ENCODE measurements at places on chromosomes 1 and 21.

DNA sequence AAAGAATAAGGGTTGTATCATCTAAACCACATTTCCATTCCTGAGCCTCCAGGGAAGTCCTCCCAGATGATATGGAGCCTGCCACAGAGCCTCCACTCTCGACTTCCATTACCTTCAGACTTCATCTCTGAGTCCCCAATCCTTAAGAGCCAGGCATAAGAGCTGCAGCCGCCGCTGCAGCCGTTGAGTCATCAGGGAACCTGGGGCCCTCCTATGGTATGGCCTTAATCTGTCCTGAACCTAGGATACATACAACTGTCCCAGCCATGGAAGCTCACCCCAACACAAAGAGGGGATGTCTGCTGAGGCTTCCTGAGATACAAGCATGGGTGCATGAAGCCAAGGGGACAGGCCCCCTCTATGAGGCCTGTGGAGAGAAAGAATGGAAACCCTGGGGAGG is 16.3 kb downstream of the TAL1 start:
- DNase-seq: no peak

- no peak for DNase-seq
Measured at GRCh38 chr21:34959607-34960006, 89.5 kb downstream of the RUNX1 start.

- DNase-seq: no peak
Measured at GRCh38 chr1:244329591-244330317, 122.0 kb downstream of the ADSS2 start.

DNA sequence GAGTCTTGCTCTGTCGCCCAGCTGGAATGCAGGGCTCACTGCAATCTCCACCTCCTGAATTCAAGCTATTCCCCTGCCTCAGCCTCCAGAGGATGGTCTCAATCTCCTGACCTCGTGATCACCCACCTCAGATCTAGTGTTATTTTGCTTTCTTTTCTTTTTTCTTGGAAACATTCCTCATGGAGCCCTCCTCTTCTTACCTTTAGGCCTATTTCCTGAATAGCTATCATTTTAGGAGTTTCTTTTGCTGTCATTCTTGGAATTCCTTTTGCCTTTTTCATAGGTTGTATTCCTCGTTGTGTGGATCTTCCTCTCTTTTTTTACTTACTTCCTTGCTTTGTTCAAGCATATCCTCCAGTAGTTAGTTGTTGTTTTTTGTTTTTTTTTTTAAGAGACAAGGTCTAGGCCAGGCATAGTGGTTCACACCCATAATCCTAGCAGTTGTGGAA is 173.8 kb downstream of the RASAL2 start:
- DNase-seq: no peak

GRCh38 chr1:59455206-59455605 is 158.3 kb downstream of the FGGY start:
- no peak for DNase-seq

DNA sequence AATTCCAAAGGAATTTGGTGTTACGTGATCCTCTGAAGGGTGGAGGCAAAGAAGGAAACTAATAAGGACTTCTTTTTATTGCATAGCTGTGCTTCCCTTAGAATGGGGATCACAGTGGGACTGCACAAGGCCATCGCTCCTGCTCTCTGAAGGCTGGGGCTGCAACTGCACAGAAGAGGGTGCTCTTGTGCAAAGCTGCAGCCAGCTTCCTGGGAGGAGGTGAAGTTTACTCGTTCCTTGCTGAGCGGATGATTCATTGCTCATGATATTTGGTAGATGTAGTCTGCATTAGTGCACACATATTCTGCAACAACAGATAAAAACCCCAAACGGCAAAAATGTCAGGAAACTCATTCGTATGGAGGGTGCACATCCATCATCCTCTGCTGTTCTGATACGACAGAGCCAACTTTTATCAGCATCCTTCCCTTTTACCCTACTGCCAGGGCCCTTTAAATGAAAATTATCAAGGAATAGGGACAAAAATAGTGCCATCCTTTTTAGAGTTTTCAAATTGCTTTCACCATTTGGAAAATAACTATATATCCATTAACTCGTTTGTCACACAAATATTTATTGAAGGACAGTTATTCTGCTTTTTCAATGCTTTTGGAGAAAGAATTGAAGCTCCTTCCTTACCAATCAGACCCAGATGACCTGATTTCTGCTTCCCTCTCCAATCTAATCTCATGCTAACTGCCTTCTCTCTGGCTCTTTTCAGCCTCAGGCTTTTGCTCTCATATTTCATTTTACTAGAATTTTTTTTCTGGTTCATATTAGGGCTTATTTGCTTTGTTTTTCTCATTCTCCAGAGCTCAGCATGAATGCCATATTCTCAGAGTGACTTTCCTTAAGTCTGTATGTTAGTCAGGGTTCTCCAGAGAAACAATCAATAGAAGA is 263.6 kb downstream of the DUSP10 start:
- DNase-seq: peak; percentile 66

- no peak for DNase-seq
Measured at GRCh38 chr1:227789084-227790033, 26.1 kb upstream of the PRSS38 start.

- peak; percentile 98 for DNase-seq
Measured at GRCh38 chr21:45698493-45699184, 55.1 kb downstream of the PCBP3 start.

DNA sequence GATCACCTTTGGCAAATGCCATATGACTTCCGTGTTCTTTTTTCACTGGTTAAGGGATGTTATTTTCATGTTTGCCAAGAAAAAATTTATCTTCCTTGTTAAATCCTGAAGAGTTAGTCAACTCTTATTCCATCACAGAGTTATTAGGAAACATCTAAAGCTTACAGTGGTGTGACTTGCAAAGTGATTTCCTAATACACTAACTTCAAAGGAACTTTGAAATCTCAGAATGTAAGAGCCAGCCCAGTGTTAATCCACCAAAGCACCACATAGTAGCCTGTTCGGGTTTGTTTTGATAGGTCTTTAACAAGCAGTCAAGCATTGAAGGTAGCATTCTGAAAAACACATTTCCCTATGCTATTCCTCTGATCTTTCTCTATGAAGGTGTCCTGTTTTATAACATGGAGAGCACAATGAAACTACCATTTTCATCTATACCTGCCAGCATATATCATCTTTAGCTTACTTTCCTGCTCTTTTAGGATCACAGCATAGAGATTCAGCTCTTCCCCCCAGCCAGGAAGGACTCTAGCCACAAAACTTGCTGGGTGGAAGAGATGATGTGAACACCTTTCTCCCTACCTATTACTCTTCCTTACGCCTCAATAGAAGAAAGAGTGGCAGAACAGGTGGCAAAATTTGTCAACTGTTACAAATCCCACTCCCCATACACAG is 82.4 kb upstream of the MAGI3 start:
- DNase-seq: no peak

DNA sequence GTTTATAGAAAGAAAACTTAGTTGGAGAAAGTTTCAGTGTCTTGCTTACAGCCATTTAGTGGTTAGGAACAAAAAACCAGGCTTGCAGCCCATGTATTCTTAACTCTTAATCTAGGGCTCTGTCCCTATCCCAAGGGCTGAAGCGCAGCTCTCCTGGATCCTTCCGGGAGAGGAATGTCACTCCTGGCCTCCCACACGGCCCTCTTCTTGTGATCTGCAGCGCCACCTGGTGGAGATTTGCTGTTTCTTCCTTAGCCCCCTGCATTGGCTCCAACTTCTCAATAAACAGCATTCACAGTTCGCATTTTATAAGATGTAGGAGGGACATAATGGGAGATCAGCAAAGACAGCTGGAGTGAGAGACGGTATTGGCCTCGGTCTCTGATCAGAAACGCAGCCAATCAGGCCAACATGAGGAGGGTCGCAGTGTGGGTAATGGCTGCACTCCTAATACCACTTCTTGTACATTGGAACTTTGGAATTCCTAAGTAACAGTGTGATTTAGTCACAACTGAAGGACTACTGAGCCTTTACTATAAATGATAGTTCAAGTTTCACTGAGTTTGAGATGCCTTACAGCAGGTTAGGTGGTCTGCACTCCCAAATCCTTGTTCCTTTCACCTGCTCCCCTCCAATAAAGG is 283.4 kb downstream of the ASTN1 start:
- peak; percentile 32 for DNase-seq

DNA sequence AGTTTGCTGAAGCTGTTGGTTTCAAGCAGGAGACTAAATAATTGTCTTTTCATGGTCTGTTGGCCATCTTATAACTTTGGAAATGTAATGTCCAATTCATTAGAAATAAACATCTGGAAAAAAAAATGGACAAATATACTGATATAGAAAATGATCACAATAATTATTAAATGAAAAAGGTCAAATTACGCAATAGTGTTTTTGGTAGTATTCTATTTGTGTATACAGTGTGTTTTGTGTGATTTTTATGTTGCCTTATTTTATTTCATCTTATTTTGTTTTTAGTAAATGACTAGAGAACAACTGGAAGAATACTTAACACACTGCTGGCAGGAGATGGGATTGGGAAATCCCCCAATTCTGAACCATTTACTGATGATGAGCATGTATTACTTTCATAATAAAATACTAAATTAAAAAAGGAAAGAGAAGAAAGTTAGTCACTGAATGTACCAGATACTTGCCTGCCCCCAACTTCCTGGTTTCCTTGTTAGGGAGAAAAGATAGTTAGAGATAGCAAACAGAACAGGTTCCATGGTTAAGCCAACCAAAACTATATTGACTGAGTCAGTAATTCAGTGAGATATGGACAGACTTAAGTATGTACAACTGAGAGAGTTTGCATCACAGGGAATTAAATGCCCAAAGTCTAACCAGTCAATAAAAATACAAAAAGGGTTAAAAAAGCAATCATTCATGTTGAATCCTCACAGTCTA is 24.0 kb upstream of the SAMD13 start:
- DNase-seq: no peak

GRCh38 chr1:27153927-27154358 is 982 bp downstream of the SLC9A1 start:
- no peak for DNase-seq

Data from GM04504 (cell line).